Muscle of back (tissue), 13 donors: ENCODE measurements at places on chromosomes 1 and 21. TPM values are rescaled to one million over a fixed set of nuclear protein-coding genes. Genes with fewer than 3 reads are reported as not detected.

DNA sequence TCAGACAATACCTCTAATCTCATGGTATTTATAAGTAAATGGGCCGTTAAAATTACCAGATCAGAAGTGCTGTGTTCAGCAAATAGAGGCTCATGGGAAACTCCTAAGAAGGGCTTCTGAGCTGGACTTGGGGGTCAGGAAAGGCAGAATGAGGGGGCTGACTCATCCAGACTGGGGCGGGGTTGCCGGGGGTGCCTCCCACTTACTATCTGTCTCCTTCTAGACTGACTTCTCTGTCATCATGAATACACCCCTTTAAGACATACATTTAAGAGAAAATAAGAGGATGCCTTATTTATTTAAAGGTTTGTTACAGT is 96.0 kb upstream of the ERRFI1 start:
- no peak for DNase-seq

GRCh38 chr1:218444588-218444987 is 99.5 kb downstream of the TGFB2 start:
- DNase-seq = no peak

Gene FOXE3
- not detected for polyA plus RNA-seq

DNA sequence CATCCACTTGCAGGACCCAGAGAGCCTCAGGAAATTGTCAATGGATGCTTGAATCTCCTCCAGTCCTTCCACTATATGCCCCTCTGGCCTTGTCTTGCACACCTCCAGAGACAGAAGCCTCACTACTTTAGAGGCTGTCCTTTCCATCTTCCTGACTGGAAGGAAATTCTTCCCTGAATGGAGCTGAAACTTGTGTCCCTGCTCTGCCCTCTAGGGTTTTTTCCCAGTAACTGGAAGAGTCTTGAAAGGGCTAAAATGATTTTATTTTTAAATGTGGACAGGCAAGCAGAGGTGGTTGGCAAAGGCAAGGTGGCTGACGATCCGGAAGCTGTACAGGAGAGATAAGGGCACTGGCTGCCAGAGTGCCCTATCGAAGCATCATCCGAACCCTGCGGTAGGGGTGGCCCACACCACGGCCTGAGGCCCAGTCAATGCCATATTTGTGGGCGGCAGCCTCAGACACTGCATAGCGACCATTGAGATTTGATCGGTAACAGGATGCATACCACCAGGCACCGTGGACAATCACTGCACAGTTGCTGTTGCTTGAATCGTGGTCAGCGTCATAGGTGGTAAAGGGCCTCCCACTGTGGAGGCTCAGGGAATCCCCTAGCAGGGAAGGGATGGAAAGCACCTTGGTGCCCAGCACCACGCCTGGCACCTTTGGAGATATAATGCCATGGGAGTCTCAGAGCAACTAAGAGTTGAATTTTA is 2.3 kb upstream of the MAP3K6 start:
- DNase-seq = no peak

Gene VCAM1
- 19.3 TPM for polyA plus RNA-seq

Gene ZMYM1
- 14.1 TPM for polyA plus RNA-seq

GRCh38 chr1:55670331-55671082 is 455.3 kb upstream of the USP24 start:
- DNase-seq = no peak

Gene IGSF9
- polyA plus RNA-seq = 0.28 TPM

- no peak for DNase-seq
These were observed 44.5 kb downstream of the LRRC38 start for GRCh38 chr1:13469343-13469742.

Gene CFAP107
- polyA plus RNA-seq = 0.12 TPM

Gene CLIC4
- polyA plus RNA-seq = 156 TPM

- DNase-seq = peak; percentile 47
These were observed 6.0 kb downstream of the POFUT2 start for GRCh38 chr21:45281411-45282282.

- DNase-seq = no peak
These were observed 2.5 kb upstream of the ELAVL4 start for GRCh38 chr1:50106095-50106761.

Gene CRP
- polyA plus RNA-seq = not detected

GRCh38 chr1:184992271-184992670 is 18.0 kb upstream of the NIBAN1 start:
- no peak for DNase-seq

GRCh38 chr1:156684227-156684782 is 7.1 kb upstream of the NES start:
- DNase-seq = no peak

Gene FCN3
- 0.99 TPM for polyA plus RNA-seq

Gene SLC30A10
- 0.22 TPM for polyA plus RNA-seq

GRCh38 chr1:176799327-176799726 is 336.4 kb downstream of the PAPPA2 start:
- DNase-seq = no peak

- DNase-seq = no peak
These were observed 182.9 kb downstream of the CDC7 start for GRCh38 chr1:91683598-91683951.
